ENCODE measurements at places on chromosomes 5 and 9.

DNA sequence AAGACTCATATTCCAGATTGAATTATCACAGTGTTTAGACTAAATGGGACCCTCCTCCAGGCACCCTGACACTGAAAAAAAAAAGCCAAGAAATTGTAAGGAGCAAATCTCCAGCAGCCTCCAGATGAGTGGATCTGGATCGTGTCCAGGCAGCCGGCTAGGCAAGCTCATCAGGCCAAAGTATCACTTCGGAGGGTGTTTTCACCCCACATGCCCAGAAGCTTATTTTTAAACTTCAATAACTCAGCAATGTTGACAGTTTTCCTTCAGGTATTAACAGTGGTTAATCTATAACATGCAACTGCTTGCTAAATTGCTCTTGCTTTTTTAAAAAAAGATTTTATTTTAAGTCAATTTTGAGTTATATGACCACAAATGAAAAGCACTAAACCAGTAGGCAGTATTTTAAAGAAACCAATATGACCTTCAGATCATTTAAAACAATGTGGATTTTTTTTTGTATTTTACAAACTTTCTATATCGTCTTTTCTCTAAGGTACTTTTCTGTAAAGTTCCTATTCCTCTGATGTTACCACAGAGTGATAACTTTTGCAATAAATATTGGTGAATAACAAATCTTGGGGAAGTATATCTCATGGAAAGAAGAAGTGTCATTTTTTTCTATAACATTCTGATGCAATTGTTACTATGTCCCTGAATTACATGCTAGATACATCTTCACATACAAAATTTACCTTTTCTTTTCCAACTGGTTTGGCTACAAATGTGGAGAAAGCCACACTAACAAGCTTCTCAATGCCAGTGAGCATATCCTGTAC, 30.7 kb downstream of the ACOT12 start:
- no peak for DNase-seq

DNA sequence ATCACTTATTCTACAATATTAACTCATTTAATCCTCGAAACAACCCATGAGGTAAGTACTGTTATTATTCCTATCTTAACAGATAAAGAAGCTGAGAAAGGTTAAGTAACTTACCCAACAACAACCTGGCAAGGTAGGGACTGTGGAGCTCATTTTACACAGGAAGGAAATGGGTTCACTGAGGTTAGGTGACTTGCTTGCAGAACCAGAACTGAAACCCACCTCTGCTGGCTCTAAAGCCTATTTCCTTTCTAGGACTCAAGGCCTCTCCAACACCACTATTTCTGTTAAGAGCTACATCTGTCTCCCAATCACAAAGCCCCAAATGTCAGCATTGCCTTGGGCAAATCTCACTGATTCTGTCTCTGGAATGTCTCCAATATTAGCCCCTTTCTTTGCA, 38.9 kb upstream of the IFNK start:
- no peak for DNase-seq

DNA sequence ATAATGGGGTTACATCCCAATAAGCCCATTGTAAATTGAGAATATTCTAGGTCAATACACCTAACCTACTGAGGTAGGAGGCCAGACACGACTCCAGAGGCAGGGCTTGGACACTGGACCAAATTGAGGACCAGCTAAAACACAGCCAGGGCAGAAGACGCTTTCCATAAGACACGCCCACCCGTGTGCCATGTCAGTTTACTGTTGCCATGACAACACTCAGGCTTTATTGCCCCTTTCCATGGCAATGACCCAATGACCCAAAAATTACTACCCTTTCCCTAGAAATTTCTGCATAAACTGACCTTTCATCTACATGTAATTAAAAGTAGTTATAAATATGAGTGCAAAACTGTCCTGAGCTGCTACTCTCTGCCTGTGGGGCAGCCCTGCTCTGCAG, 31.5 kb downstream of the SLC22A4 start:
- no peak for DNase-seq

DNA sequence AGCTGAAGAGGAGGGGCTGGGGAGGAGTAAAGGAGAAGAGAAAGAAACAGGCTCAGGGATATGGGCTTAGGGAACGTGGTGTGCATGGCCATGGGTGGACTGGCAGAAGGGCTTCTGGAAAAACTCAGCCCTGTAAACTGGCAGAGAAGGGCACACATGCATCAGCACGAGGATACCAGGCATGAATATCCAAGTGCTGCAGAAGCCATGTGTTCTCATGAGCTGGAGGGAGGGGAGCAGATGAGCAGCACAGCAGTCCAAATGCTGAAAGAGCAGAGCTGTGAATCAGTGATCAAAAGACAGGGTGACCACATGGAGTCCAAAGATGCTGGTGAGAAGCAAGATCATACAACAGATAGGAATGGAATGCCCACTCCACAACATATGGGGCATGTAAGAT, 72.3 kb downstream of the SEMA5A start:
- no peak for DNase-seq

DNA sequence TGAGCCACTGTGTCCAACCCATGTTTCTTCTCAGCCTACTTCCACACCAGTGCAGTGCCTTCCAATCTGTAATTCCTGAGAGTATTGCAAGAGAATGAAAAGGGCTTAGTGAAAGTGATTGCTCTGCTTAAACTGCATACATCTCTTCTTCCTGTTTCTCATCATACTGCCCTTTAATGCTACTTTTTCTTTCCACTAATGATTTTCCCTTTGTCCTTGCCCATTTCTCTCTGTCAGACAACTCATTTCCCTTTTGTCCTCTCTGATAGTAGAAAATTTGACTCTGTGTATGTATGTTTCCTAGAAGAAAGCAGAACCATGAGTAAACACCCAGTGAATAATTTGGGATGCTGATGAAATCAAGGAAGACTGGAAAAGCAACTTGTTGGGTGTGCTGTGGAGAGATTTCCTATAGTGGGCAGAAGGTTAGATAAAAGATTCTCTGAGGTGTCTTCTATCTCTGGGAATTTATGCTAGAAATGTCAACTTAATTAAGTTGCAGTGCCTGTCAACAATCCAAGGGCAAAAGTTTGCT, 102.2 kb upstream of the CHD1 start:
- DNase-seq: no peak

DNA sequence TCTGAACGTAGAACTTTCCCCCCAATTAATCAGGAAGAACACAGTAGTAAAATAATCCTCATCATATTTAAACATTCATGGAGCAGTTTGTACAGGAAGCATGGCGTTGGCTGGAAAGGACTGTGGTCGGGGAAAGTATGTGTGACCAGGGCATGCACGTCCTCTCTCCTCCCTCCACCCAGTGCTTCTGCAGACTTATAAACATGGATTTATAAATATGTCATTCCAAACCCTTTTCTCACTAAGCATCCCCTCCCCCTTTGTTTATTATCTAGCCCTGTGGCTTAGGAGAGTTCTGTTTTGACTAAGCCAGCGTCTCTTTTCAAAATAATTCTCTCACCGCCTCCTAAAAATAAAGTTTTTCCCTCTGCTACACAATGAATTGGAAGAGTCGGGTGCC, 70.4 kb upstream of the DAP start:
- DNase-seq: no peak

GRCh38 chr9:7212101-7212500, 454.3 kb downstream of the KDM4C start:
- DNase-seq: no peak

GRCh38 chr5:6216471-6217075, 161.8 kb downstream of the MED10 start:
- no peak for DNase-seq

DNA sequence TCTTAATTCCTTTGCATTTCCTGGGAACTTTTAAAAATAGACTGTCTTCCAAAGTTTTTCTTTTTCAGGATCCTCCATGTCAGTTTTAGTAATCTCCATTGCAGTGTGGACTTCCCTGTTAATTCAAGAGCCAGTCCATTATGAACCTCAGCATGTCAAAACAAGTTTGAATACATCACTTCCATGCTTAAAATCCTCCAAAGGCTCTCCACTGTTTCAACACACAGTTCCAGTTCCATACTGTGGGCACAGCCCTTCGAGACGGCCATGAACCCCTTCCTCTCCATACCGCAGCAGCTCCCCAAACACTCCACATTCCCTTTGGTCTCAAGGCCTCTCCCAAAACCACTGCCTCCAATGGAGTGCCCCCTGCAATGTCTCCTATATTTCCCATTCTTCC, 19.5 kb downstream of the LIFR start:
- DNase-seq: no peak

DNA sequence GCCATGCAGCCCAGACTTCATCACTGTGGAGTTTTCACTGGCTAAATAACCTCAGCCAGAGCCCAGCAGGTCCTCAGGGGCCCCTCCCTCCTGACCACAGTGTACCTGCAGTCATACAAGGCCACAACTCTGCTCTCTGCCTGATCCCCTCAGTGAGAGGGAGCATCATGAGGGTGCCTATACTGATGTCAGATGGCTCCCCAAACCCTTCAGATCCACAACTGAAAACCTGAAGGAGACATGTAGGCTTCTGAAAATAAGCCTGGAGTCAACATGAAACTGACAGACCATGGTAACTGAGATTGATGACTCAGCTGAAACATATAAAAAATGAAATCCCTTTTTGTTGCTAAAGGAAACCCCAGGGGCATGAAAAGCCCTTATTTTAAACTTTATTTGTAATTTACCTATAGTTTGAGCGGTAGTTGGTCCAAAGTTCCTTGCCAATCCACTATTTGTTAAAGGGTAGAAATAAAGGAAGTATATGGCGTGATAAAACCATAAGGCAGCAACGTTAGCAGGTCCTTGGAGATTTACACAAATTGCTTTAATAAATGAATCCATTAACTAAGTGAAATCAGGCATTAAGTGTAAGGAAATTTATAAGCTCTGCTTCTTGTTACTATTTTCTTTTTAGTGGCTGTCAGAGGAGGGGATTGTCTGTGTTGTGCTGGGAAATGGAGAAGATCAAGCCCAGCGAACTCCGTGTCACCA, 68.3 kb downstream of the FGF1 start:
- no peak for DNase-seq

GRCh38 chr5:57955511-57955910, 472.9 kb upstream of the ACTBL2 start:
- no peak for DNase-seq

- DNase-seq: no peak
Measured at GRCh38 chr9:89743573-89744254, 138.9 kb downstream of the GADD45G start.

- no peak for DNase-seq
Measured at GRCh38 chr9:136597965-136598364, 52.1 kb upstream of the NOTCH1 start.

- DNase-seq: no peak
Measured at GRCh38 chr5:159104051-159104651, 4.4 kb upstream of the EBF1 start.

GRCh38 chr9:81989700-81990099, 1.1 kb downstream of the SPATA31D1 start:
- no peak for DNase-seq

DNA sequence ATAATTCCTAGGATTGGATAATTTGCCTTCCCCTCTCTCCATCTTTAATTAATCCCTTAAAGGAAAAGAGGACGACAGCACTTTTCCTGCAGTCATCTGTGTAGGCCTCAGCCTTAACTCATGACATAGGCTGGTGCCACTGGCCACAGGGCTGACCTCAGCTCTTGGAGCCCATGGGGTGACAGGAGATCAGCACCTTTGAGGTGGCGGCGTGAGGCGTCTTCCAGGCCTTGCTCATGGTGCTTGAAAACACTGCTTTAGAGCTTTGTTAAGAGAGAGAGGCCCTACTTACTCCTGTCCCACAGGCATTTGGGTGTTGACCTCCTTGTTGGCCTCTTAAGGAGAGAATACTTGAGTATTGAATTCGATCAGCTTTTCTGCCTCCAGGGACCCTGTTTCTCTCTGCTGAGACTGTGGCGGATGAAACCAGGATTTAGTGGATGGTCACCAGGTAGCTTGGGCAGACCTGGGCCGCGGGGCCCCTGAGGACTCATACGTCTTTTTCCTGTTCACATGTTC, 23.4 kb downstream of the TENT4A start:
- DNase-seq: no peak

- DNase-seq: no peak
Measured at GRCh38 chr9:98172604-98173003, 19.8 kb downstream of the CORO2A start.

DNA sequence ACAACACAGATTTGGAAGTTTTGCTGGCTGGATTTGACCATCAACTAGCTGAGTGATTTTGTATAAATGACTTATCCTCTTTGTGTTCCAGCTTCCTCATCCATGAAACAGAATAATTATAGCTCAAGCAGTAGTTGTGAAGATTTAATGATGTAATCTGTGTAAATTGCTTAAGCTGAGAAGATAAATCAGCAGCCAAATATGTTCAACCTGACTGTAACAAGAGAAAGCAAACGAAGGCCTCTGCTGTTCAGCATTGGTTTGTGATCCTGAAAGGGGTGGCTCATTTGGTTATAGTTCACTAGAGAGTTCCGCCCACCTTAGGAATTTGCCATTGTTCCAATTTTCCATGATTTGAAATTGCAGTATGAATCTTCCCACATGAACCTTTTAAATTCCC, 75.7 kb upstream of the CCDC112 start:
- DNase-seq: no peak

- DNase-seq: no peak
Measured at GRCh38 chr5:107367480-107367879, 303.3 kb downstream of the EFNA5 start.

GRCh38 chr5:79235261-79235633, 684 bp upstream of the JMY start:
- DNase-seq: no peak

- no peak for DNase-seq
Measured at GRCh38 chr5:127718181-127718580, 15.0 kb downstream of the CCDC192 start.

GRCh38 chr5:79143684-79144379, 32.2 kb downstream of the BHMT start:
- DNase-seq: no peak

- DNase-seq: no peak
Measured at GRCh38 chr9:96021551-96022444, 146.3 kb downstream of the ERCC6L2 start.

DNA sequence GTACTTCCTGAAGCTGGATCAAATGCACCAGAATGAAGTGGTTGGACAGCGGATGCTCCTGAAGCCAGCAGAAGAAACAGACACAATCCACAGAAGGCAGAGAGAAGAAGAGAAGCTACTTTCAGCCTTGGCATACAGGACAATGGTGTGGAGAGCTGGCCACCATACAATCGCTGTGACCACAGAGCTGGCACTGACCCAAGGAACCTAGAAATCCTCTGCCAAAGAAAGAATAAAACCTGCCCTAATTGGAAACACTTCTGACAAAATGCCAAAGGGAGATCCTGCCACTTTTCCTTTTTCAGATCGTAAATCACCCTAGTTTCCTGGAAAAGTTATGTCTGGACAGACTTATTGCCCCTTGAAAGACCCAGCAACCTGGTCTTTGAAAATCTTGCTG, 77.8 kb downstream of the BAAT start:
- DNase-seq: no peak

GRCh38 chr5:116313366-116313765, 228.5 kb downstream of the COMMD10 start:
- no peak for DNase-seq

- DNase-seq: no peak
Measured at GRCh38 chr5:59164041-59164830, 581.4 kb downstream of the RAB3C start.

DNA sequence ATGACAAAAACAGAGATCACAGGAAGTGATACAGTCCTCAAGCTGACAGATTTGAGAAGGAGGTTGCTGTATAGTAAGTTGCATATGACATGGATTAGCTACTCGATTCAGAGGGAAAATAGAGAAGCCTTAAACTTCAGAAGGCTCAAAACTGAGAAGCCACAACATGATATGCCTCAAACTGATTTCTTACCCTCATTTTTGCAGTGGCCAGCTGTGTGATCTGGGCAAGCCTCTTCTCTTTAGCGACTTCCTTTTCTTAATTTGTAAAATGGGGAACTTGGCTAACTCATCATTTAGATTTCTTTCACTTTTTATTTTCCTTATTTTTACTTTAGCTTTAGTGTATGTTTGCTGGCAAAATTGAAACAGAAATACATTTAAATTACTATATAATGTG, 421.1 kb downstream of the KIF4B start:
- DNase-seq: no peak

Measured in stimulated activated CD4-positive, alpha-beta T cell treated with anti-CD3 and anti-CD28 coated beads, Interleukin-2, amount 100 ng/mL, for 48 hours (primary cell).